Right cardiac atrium (tissue), 5 donors: ENCODE measurements at places on chromosomes 13 and 19. TPM values are rescaled to one million over a fixed set of nuclear protein-coding genes. Genes with fewer than 3 reads are reported as not detected.
A peak's percentile ranks its signal among the peaks of the same experiment; 100 is the strongest.

DNA sequence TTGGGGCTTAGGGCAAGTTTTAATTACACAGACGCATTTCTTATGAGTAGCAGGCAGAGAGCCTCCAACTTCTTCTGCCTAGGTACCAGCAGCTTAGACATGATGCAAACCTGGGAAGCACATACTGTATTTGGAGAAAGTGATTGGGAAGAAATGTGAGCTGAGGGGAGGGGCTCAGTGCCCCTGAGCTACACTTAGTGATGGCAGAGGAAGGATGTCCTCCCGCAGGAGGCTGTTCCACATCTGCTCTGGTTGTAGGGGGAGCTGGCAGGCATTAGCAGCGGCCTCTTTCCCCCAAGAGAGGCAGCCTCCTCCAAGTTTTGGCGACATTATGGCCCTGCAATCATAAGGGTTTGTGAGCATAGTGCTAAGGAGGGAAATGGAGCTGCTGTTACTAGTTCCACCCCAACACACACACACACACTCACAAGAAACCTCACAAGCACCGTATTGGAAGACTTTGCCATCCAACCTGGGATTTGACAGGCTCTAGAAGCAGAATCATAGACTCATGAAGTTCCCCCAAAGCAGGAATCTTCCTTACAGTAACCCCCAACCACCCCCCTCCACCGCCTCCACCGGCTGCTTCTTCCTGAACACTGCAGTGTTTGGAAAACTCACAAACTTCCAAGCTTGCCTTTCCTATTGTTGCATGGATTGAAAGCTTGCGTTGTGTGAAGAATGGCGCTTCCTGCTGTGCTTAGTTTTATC lies 3.3 kb downstream of the ALOX5AP start:
- DNase-seq = no peak

DNA sequence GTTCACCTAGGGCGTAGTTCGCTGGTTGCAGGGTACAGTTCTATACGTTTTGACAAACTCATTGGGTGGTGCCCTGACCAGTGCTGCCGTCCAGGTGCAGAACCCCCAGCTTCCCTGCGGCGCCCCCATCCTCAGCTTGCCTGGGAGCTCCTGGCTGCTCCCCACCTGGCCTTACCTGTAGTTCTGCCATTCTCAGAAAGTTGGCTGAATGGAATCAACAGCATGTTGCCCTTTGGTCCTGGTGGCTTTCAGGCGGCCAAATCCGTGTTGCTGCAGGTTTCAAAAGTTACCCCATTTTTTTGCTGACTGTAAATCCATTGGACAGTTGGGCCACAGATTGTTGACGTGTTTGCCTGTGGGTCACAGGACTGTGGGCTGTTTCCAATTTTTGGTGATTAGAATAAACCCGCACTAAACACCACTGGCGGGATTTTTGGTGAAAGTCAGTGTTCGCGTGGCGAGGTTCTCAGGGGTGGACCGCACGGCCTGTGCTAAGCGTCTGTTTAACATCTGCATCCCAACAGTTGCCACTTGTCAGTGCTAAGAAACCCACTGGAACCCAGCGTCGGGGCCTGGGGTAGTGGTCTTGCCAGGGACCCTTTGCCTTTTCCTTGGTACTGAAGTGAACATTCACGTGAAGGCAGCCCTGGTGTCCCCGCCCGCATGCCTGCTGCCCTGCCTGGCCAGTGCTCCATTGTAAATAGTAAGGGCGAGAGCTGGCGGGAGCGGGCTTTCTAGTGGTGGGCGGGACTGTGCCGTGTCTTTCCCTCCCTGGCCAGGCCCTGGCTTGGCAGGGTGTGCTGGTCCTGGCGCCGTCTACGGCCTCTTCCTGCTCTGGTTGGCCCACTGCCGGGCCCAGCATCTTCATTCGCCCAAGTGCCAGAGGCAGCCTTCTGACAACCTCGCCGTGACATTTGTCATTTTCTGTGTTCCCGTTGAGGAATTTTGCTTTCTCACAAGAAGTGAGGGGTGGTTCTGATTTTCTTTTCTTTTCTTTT lies 3.3 kb downstream of the DOT1L start:
- peak; percentile 96 for DNase-seq

DNA sequence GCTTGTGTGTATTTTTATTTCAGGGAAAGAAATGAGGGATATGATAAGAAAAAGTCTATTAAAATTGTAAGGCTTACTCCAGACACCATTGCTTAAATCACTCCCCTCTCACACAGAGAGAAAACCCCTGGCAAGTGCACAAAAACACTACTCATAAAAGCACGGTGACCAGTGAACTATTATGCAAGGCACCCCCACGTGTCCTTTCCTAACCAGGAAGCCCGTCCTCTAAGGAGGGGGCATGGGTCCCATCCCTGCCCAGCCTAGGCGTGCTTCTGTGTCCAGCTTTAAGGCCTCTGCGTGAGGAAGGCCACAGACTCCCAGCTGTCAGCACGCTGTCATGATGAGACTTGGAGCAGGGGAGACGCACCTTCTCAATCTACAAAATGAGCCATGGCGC lies 83.5 kb downstream of the SLC7A1 start:
- DNase-seq = no peak

GRCh38 chr13:75869981-75870380 lies 233.9 kb downstream of the LMO7 start:
- DNase-seq = no peak

The ZNF536 gene
- 2.5 TPM for polyA plus RNA-seq

The ZSCAN1 gene
- polyA plus RNA-seq = 0.14 TPM
